ENCODE measurements at places on chromosomes 6 and 20. TPM values are rescaled to one million over a fixed set of nuclear protein-coding genes. Genes with fewer than 3 reads are reported as not detected.

Gene CGA
- total RNA-seq = not detected

Gene OPN5
- total RNA-seq = not detected

Gene BYSL
- total RNA-seq = 32.7 TPM

Gene NKX2-2
- not detected for total RNA-seq

Gene FABP7
- 6.6 TPM for total RNA-seq

Gene BPI
- total RNA-seq = not detected

- DNase-seq = no peak
These were observed 82.2 kb downstream of the COL19A1 start for GRCh38 chr6:69948479-69949114.

DNA sequence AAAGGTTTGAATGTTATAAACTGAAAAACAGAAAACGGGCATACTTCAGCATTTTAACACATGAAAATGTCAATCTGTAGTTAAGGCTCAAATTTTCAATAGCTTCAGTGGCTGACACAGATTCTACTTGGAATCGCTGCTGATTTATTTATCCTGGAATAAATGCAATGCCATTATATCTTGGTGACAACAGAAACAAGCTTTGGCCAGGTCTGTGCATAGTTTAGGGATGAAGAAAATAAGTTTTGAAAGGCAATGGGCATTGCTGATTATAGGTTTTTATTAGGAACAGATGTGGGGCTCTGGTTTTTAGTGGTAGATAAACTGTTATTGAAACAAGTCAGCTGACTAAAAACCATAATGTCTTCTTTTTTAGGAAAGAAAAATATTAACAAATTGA is 96.8 kb upstream of the SOX4 start:
- DNase-seq = no peak

DNA sequence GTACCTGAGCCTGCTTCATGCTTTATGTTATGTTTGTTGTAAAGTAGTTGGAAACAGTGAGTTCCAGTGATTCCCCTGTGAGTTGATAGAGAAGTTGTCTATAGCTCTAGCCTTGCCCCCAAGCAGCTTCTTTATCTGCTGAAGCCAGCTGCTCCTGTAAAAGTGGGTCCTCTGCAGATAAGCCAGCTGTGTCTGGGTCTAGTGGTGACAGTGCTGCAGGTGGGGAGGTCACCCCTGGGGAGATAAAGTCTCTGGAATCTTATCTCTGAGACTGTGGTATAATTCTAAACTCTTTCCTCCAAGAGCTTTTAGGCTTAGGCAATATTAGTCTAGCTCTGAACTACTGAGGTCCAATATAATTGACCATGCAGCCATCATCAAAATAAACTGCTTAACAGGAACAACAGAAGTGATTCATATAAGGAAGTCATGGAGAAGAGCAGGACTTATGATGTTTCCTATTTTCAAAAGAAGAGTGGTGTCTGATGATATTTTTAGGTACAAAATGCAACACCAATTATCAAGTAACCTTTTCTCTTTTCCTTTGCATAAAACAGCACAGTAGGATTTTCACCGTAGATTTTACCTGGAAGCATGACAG is 44.2 kb upstream of the TMEM217 start:
- no peak for DNase-seq

DNA sequence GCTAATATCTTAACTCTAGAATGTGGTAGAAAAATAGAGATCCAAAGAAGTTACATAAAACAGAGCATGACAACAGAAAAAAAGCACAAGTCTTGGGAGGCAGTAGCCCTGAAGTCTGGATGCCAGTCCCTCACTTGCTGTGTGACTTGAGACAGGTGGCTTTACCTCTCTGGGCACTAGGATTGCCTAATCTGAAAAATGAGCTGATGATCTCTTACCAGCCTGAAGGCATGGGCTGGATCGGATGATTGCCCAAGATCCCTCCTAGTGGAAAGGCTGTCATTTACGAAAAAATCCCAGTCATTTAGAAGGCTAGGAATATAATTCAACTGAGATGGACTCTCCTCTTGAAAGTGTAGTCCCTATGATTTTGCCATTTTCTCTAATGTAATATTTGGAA is 10.9 kb upstream of the GCM1 start:
- DNase-seq = peak; percentile 44

DNA sequence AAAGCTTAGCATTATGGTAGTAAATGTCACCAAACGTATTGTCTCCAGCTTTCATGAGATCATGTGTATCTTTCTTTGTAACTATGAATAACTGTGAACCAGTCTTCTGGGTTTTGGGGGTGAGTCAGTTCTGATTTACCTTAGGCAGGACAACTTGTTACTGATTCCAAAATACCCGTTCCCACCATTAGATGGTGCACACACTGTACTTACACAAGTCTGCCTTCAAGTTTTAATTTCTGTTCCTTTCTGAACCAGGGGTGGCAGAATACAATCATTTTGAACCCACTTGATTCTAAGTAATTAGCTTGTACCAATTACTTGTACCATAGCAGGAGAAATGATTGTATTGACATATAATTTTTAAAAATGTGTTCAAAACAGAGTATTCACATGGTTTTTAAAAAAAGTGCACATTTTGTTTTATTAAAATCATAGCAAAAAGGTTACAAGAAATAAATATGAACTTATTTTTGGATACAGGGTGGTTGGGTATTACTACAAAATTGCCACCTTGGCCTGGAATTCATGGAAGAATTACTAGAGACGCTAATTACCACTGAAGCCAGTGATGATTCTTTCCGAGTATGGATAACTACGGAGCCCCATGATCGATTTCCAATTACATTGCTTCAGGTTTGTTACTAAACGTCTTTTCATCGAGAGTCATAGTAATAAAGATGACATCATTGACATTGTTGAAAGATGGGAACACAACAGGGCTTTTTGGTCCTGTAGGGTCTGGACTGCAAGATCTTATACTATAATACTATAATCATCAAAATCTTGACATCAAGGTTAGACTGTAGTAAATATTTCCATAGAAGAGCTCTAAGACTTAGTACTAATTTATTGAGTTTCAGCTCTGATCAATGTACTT is 75.2 kb upstream of the GLP1R start:
- peak; percentile 77 for DNase-seq

GRCh38 chr6:80792151-80792550 is 685.7 kb downstream of the BCKDHB start:
- DNase-seq = no peak

- DNase-seq = peak; percentile 50
These were observed 2.2 kb downstream of the KCNG1 start for GRCh38 chr20:51020657-51021056.

DNA sequence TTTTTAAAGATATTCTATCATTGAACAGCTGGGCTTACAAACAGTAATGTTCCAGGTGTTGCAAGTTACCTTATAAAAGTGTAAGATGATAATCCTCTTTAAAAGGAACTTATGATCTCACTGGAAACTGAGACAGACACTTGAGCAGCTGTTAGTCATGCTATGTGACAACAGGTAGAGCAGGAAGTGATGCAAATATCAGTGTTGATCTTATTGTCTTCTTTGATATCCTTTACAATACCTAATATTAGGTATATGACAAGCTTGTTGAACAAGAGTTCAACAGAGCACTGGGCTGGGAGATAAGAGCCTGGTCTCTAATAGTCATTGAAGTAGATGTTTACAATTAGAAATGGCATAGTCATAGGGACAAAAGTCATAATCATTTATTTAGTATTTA is 150.0 kb downstream of the UBE3D start:
- DNase-seq = no peak

DNA sequence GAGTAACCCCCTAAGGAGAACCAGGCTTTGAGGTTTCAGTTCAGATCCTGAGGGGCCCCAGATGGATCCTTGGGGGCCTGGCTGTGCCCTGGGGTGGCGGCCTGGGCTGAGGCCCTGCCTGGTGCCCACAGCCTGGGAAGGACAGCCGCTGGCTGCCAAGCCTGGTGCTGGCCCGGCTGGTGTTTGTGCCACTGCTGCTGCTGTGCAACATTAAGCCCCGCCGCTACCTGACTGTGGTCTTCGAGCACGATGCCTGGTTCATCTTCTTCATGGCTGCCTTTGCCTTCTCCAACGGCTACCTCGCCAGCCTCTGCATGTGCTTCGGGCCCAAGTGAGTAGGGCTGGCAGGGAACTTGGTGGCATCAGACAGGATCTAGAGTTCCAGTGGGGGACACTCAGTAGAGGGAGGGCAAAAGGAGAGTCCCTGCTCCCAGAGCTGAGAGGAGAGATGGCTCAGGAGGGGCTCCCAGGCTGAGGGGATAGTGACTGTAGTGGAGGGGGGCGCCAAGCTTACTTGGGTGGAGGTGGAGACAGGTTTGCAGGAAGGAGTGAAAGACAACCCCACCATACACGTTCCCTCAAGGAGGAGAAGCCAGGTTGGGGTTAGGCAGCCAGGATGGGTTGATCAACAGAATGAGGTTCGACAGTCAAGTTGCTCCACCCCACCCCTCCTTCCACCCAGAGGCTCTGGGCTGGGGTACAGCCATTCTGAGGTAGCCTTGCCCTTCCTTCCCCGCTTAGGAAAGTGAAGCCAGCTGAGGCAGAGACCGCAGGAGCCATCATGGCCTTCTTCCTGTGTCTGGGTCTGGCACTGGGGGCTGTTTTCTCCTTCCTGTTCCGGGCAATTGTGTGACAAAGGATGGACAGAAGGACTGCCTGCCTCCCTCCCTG is 9.5 kb downstream of the SLC29A1 start:
- DNase-seq = no peak

DNA sequence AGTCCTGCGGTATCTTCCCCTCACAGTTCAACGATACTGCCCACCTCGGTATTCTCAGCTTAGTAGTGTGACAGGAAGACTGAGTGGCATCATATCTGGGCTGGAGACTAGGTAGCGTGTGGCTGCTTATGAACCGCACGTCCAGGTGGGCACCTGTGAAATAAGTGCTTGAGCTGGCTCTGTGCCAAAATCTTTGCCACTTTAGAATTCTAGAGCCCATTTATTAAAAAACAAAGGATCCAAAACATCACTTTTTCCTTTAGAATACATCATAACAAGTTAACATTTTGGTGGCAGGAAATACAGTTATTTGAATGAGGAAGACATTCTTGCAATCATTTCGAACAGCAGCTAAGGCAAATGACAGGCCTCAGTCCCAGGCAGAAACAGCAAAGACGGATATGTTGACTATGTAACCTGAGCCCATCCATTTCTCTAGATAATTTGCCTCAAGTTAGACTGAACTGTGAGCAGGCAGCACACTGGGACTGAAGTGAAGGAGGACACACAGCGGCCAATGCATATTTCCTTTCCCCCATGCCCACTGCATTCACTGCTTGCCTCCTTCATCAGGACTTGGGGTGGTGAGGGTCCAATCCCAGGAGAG is 136.6 kb downstream of the GMDS start:
- DNase-seq = no peak

DNA sequence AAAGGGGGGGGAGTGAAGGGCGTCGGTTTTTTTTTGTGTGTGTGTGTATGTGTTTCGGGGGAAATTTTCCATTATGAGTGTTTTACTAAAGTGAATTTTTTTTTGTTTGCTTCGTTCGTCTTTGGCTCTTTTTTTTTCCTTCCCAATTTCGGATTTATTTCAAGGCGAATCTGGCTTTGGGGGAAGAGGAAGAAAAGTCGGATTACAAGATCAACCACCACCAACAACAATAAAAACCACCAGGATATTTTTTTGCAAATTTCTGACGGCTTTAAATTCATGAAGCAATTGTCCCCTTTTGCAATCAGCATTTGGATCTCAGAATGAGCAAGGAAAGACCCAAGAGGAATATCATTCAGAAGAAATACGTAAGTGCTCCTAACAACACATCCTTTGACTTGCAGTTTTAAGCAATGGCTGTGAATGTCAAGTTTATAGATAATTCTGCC is 372 bp downstream of the JARID2 start:
- no peak for DNase-seq

DNA sequence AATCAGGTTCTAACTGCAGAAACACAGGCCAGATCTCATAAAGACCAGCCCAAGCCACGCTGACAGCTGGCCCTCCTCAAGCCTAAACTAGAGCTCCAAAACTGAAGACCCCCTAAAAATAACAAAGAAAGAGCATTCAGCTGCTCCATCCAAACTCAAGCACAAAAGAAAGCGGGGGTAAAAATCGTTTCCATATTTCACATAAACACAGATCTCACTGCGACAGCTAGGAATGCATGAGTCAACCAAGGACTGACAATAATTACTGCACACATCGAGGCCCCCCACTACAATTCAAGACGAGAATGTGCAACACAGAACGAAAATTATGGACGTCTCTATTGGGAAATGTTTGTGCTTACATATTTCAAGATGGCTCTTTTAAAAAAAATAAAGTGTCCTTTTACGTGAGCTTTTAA is 31.1 kb downstream of the CNKSR3 start:
- no peak for DNase-seq

GRCh38 chr6:168920289-168920688 is 333.4 kb downstream of the THBS2 start:
- DNase-seq = no peak

GRCh38 chr6:95117236-95117635 is 460.1 kb upstream of the MANEA start:
- DNase-seq = no peak

- no peak for DNase-seq
These were observed 672.6 kb downstream of the MAFB start for GRCh38 chr20:40016392-40016791.

DNA sequence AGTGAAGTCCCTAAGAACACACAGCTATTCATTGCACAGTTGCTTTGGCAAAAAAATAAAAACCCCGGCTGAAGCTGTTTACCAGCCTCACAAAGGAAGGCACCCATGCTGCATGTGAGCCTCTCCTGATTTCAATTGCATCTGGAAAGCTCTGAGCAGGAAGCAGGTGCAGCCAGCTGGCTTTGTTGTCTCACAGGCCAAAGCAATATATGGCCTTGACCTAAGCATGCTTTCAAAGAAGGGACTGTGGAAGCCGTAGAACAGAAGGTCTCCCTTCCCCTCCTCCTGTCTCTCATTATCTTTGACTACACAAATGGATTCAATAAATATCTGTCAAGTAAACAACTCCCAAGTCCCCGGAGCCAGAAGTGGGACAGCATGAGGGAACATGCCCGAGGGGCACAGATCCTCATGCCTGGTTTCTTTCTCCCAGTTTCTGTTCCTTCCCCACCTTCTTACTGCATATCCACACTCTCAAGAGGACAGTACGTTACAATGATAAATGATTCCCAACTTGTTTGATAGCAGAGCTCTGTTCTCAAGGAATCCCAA is 57.2 kb upstream of the PCSK2 start:
- DNase-seq = no peak

DNA sequence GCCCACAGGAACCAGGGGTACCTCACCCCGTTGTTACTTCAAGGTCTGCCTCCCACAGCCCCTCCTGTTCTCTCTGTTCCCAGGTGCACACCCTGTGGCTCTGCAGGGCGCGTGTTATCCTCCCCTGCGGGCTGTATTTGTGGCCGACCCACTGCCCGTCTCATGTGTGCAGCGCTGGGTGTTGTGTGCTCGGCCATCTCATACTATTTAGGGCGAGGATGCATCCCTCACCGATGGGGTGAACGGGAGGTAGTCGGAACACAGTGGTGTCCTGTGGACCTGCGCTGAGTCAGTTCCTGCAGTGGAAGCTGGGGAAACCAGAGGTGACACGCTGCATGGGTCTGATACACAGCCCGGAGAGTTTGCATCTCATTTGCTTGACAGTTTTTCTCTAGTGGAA is 94.5 kb upstream of the SULF2 start:
- no peak for DNase-seq

Measured in GM23338 (cell line).